ENCODE measurements at places on chromosomes 7 and 10.

GRCh38 chr7:23216021-23216420 is 30.6 kb upstream of the GPNMB start:
- DNase-seq: no peak

DNA sequence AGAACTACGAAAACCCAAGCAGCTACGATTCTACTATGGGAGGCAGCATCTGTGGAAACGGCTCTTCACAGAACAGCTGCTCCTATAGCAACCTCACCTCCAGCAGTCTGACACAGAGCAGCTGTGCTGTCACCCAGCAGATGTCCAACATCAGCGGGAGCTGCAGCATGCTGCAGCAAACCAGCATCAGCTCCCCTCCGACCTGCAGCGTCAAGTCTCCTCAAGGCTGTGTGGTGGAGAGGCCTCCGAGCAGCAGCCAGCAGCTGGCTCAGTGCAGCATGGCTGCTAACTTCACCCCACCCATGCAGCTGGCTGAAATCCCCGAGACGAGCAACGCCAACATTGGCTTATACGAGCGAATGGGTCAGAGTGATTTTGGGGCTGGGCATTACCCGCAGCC is 81.6 kb upstream of the SAMD8 start:
- DNase-seq: no peak

DNA sequence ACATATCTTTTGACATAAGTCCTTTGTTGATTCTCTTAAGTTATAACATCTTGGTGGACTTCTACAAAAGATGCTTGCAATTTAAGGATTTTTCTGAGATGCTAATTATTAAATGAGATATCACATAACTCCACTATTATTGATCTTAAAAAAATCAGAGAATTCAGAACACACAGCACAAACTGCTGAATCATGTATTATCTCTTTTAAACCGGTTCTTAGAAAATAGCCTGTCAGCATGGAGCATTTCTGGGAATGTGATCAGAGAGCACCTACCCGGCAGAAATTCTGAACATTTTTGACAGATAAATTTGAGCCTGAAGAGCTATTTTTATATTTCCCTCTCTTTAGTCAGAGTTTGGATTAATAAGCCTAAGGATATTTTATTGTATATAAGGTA is 50.2 kb upstream of the PCLO start:
- DNase-seq: no peak

DNA sequence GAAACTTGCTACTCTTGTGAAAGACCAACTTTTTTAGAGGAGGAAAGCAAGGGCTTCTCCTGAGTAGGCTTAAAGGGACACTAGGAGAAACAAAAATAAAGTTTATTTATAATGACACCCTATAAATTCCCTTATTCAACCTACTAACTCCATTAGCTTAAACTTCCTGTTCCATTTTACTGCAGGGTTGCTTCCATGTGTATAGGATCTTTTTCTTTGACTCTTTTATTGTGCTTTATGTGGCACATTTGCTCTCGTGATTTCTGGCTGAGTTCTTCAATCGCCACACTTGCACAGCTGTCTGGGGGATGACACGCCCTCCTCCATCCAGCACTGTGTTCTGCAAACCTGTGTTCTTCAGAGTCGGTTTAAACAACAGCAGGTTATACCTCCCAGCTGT is 225.7 kb upstream of the NPVF start:
- DNase-seq: no peak

DNA sequence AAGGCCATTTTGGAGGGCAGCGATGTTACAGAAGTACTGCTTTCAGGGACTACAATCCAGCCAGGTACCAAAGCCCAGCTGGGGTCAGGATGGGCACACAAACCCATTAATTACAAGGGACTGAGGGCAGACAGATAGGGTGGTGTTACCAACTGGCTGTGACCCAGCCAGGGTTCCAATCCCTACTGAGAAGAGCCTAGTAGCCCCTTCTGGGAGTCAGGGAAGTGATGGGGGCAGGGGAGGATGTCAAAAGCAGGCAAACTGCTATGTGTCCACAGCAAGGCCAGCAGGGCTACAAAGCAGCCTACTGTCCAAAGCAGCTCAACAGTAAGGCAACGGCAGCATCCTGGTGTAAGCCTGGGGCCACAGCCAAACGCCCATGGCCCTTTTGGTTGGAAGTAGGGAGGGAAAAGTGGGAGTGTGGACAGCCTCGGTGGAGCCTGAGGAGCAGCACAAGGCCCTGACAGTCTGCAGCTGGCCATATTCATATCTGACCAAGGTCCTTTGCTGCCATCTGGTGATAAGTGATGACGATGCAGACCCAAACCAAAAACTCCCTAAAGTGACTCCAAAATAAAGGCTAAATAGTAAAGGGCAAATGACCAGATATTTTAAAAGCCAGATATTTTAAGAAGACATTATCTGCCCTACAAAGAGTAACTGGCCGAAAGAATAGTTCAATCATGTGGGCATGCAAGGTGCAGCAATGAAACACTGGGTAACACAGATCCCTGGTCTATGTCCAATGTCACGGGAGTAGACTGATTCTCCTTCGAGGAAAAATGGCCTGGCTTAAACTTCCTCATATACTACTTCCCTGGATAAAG is 56.9 kb downstream of the XPNPEP1 start:
- no peak for DNase-seq

DNA sequence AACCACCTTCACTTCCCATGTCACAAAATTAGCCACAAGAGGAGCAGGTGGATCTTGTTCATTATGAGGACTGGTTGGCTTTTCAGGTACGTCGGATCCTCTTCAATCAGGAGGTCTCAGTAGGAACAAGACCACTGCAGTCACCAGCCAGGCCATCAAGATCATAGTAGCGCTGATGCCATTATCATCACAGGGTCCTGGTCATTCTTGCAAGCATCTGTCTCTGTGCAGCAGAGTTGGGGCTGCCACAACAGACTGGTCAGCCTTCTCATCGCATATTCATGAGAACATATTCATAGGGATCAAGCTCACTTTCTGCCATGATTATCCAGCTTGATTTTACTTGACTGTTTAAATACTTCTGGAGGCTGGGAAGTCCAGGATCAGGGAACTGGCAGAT is 67.1 kb downstream of the ADCYAP1R1 start:
- no peak for DNase-seq

DNA sequence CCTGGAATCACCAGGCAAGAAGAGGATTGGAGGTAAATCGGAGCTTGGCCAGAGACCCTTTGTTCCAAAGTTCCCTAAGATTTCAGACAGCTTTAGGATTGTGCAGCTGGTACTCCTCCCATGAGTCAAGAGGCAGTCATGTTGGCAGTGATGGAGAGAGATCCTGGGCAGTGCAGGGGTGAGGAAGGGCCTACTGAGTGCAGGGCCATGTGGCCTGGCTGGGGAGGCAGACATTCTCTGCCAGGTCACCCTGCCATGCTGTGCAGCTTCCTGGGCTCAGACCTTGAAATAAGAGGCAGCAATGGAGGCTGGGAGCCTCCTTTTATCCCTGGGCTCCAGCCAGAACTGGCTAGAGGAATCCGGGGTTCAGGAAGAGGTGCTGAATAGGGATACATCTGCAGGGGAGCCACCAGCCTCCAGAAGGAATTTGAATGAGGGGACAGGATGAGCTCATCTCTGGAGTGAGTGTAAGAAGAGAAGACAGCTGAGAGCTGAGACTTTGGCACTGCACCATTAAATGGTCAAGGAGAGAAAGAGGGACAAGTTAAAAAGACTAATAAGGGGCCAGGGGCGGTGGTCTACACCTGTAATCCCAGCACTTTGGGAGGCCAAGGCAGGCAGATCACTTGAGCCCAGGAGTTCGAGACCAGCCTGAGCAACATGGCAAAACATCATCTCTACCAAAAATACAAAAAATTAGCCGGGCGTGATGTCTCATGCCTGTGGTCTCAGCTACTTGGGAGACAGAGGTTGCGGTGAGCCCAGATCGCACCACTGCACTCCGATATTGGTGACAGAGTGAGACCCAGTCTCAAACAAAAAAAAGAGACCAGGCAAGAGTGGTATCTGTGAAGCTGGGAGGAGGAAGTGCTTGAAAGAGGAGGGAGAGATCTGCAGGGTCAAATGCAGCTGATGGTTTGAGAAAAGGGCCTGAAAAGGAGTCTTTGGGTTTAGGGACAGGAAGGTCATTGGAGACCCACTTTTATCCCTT is 12.0 kb downstream of the SFTPD start:
- DNase-seq: no peak

DNA sequence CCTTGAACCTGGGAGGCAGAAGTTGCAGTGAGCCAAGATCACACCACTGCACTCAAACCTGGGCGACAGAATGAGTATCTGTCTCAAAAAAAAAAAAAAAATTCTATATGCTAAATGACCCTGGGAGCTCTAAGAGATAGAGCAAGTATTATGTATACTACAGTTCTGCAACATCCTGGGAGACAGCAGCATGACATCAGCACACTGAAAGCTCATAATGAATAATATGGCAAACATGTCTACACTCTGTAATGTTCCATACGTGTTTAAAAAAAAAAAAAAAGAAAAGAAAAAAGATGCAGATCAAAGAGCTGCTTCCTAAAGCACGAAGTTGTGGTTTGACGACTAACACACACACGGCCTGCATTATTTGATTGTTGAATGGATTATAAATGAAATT is 72.5 kb downstream of the CUL2 start:
- no peak for DNase-seq

DNA sequence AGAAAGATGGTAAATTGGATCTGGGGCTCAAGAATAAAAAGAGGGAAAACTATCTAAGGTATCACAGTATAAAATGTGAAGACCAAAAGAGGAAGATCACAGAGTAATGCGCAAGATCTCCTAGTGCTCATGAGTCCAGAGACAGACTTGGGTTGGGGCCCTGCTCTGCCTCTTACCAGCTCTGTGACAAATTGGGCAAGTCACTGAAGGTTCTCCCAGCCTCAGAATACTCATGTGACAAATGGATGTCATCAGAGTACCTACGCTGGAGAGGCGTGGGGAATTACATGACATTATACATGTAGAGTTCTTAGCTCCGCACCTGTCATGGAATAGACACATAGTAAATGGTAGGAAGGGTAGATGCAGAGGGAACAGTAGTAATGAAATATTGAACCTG is 124.4 kb downstream of the DOCK4 start:
- no peak for DNase-seq

- DNase-seq: no peak
Measured at GRCh38 chr7:152128252-152128651, 102.8 kb downstream of the GALNT11 start.

DNA sequence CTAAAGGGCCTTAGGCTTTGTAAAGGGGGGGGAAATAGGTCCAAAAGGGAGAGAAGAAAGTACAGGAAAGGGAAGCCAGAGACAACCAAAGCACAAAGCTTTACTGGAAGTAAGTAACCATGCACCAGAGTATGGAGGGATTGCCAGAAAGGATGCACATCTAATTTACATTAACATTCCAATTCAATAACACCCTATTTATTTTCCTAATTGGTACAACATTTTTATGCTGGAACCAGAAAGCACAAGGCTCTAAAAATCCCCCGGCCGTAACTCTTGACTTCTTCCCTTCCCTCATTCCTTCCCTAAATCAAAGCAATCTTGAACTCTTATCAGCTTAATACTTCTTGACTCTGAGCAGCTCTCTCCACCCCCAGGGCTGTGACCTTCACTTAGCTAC is 400.0 kb upstream of the CELF2 start:
- DNase-seq: no peak

DNA sequence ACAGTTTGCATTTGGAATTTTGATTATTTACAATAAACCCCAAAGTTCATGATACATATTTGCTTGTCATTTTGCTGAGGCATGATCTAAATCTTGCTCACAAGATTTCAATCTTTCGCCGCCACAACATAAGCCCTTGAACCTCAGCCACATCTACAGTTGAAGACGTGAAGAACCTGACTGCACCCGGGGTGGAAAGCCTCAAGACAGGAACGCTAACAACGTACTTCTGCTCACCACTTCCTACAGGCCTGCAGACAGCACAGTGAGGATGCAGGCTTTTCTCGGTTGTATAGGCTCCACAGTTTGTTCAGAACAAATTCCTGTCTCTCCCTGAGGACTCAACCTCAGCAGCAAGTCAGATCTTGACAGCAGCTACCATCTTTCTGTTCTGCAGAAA is 393.8 kb upstream of the PRKCQ start:
- DNase-seq: no peak

- no peak for DNase-seq
Measured at GRCh38 chr7:105261689-105262088, 127.0 kb downstream of the SRPK2 start.

DNA sequence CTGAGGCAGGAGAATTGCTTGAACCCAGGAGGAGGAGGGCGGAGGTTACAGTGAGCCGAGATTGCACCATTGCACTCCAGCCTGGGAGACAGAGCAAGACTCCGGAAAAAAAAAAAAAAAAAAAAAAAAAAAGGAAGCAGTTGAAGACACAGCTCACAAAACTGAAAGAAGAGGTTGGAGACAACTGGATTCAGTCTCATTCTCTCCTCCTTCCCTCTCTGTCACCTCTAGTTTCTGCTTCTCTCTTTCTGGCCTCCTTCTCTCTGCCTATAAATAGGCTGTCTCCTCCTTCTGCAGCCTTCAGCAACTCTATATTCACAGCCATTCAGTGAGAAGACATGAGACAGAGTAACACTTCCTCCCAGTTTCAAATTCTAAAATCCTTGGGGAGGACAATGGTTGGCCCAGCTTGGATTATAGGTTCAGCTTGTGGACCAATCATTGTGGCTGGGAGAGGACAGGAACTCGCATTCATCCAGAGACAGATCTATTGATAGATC is 125.6 kb upstream of the HABP2 start:
- DNase-seq: no peak

- no peak for DNase-seq
Measured at GRCh38 chr7:24133691-24134090, 150.3 kb upstream of the NPY start.

GRCh38 chr7:148419856-148420832 is 170.4 kb upstream of the C7orf33 start:
- DNase-seq: no peak

DNA sequence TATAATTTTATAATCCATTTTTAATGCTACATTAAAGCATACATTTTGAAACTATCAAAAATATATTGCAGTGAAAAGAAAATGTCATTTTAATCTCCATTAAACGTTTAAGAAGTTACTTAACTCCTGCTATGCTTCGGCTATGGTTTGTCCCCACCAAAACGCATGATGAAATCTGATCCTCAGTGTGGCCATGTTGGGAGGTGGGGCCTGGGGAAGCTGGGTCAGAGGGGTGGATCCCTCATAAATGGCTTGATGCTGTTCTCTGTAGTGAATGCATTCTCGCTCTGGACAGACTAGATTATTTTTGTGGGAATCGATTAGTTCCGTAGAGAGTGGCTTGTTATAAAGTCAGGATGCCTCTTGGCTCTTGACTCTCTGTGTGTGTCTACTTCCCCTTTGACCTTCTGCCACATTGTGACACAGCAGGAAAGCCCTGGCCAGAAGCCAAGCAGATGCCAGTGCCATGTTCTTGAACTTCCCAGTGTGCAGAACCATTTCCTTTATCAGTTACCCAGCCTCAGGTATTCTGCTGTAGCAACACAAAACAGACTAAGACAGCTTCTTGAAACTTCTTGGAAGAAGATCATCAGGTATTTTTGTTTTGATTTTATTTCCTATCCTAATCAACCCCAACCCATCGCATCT is 77.8 kb downstream of the TCERG1L start:
- DNase-seq: no peak

- DNase-seq: no peak
Measured at GRCh38 chr10:58771863-58772262, 259.2 kb downstream of the BICC1 start.
